ELF-1 (cell line): ENCODE measurements at places on chromosomes 1 and 21.
A peak's percentile ranks its signal among the peaks of the same experiment; 100 is the strongest.

GRCh38 chr1:23397908-23398307, 26.6 kb downstream of the TCEA3 start:
- DNase-seq = no peak

DNA sequence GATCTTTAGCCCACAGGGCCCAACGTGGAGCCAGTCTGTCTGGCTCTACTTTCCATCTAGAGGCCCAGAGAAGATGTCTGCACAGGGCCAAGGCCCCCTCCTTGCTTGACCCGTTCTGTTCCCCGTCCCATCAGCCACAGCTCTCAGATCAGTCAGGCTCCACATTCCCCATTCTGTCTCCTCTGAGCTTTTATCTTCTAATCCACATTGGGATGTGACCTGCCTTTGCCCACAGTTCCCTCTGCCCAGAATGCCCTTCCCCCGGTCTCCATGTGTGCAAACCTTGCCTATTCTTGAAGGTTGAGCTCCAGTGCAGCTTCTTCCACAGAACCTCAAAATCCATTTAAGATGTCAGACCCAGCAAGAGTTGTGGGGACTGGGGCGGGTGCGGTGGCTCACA, 53.3 kb upstream of the WASF2 start:
- DNase-seq = no peak

DNA sequence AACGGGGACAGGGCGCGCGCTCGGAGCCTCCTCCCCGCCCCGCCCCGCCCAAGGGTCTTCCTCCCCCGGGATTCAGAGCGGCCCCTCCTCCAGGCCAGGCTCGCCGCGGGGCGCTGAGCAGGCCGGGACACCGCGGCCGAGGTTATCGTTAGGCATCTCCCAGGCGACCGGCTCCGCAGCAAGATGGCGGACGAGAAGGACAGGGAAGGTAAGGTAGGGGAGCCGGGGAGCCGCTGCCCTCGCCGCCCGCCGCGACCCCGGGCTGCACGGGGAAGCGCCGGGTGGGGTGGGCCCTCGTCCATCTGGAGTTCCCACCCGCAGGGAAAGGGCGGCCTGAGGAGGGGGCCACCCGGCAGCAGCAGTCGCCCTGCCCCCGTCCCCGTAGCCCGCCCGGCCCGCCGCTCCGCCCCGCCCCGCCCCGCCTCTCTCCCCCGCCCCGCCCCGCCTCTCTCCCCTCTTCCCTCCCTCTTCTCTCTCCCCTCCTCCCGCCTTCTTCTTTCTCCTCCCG, 105.9 kb upstream of the HNRNPU start:
- DNase-seq = peak; percentile 90

DNA sequence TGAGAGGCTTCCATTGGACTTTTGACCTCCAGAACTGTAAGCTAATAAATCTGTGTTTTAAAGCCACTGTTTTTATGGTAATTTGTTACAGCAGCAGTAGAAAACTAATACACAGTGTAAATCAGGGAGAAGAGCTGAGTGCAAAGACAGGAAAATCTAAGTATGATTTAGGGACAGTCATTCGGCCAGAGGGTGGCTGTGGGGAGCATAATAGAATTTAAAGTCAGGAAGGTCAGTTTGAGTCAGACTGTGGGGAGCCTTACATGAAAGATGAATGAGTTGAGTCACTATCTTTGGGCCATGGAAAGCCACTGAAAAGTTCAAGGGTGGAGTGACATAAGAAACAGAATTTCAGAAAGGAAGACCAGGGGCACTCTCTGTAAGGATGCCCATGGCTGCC, 52.4 kb upstream of the SSX2IP start:
- no peak for DNase-seq

DNA sequence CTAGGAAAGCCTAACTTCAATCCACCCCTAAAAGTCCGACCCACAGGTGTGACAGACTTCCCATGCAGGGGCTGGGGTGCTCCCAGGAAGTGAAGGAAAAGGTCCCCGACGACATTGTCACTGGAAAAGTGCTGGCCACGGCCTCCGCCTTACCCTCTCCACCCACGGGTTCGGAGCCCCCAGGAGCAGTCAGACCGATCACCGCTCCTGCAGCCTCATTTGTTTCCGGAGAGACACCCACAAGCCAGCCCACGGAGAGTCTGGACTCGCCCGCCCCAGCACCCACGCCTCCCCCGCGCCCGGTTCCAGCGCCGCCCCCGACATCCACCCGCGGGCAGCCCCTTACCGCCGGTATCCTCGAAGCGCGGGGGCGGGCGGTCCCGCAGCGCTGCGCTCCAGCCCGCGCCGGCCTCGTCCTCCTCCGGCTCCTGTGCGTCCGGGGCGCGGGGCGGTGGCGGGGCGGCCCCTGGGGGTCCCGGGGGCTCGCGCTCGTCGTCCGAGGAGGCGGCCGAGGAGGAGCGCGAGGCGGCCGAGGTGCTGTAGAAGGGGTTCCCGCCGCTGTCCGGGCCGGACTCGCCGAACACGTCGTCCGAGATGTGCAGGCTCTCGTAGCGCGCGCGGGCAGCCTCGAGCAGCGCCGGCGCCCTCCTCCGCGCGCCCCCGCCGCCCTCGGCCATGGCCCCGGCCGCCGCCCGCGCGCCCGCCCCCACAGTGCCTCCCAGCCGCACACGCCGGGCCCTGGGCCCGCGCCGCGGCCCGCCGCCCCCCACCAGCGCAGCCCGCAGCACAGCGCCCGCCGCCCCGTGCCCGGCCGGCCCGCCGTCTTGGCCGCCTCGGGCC, 660 bp downstream of the PGBD5 start:
- no peak for DNase-seq
